Mononuclear cell (primary cell): ENCODE measurements at places on chromosomes 7 and 10. TPM values are rescaled to one million over a fixed set of nuclear protein-coding genes. Genes with fewer than 3 reads are reported as not detected.

The ATP5F1C gene
- 303 TPM for total RNA-seq

The ADCYAP1R1 gene
- total RNA-seq = under 0.01 TPM

The NT5C2 gene
- total RNA-seq = 62.2 TPM

The PTPRZ1 gene
- total RNA-seq = not detected

The GTF2I gene
- total RNA-seq = 113 TPM

The GATA3 gene
- 7.3 TPM for total RNA-seq

The OR2A1 gene
- not detected for total RNA-seq

The OR6V1 gene
- total RNA-seq = not detected

The LIPF gene
- not detected for total RNA-seq

The STEAP2 gene
- 0.10 TPM for total RNA-seq

The ETV1 gene
- 0.31 TPM for total RNA-seq

The IQUB gene
- total RNA-seq = 0.52 TPM

The FAM25A gene
- not detected for total RNA-seq

The SPDYE6 gene
- total RNA-seq = not detected

The EN2 gene
- not detected for total RNA-seq

The RARRES2 gene
- not detected for total RNA-seq

The ELN gene
- total RNA-seq = not detected

The H2AZ2 gene
- 121 TPM for total RNA-seq

The MAGI2 gene
- total RNA-seq = 0.42 TPM

The OR2A5 gene
- total RNA-seq = under 0.01 TPM

The CDK13 gene
- total RNA-seq = 140 TPM

The SSBP1 gene
- 94.9 TPM for total RNA-seq

The PPP1R3C gene
- total RNA-seq = 0.21 TPM

The CYP2C19 gene
- not detected for total RNA-seq

The KCNIP2 gene
- 4.1 TPM for total RNA-seq

The CTNNA3 gene
- 0.42 TPM for total RNA-seq

The KIAA1549 gene
- total RNA-seq = 0.10 TPM

The WDR86 gene
- total RNA-seq = 3.9 TPM

The TMEM273 gene
- total RNA-seq = 3.5 TPM

The UCN3 gene
- total RNA-seq = not detected

The BLNK gene
- 3.6 TPM for total RNA-seq

The RAMP3 gene
- 0.31 TPM for total RNA-seq

The INA gene
- total RNA-seq = 0.10 TPM

The CEP55 gene
- 0.42 TPM for total RNA-seq

The PRKAR2B gene
- 62.1 TPM for total RNA-seq

The PLEKHS1 gene
- total RNA-seq = 0.21 TPM

The ACTR3C gene
- total RNA-seq = 9.3 TPM

The CDNF gene
- total RNA-seq = 1.0 TPM

The SPAG6 gene
- total RNA-seq = not detected

The ZNF727 gene
- 0.52 TPM for total RNA-seq

The OR9A2 gene
- not detected for total RNA-seq
